Stimulated activated naive CD4-positive, alpha-beta T cell (primary cell): ENCODE measurements at places on chromosomes 1 and 21.

DNA sequence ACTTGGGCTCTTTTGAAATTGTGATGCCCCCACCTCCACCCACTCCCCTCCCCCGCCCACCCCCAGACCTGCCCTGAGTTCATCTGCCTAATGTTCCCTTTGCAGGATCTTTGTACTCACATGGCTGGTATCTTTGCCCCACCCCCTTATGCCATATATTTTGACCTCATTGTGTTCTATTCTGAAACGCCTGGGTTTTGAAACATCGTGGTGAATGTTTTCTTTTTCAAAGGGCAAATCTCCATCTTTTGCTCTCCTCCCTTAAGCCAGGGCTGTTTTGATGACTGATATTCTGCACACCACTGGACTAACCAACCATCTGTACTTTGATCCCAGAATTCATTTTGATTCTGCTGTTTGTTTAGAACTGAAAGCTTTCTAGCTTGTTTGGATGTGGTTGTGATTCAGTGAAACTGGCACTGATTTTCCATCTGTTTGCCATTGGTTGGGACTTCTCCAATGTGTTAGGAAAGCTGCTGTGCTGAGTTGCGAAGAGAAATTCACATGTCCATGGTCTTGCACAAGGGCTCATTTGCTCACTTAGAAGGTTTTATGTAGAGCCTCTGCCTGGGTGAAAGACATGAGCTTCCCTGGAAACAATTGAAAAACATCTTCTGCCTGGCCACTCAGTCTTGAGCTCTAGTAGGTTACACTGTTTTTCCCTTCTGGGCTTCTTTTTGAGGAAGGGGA lies 16.5 kb downstream of the SMAP2 start:
- DNase-seq: no peak

DNA sequence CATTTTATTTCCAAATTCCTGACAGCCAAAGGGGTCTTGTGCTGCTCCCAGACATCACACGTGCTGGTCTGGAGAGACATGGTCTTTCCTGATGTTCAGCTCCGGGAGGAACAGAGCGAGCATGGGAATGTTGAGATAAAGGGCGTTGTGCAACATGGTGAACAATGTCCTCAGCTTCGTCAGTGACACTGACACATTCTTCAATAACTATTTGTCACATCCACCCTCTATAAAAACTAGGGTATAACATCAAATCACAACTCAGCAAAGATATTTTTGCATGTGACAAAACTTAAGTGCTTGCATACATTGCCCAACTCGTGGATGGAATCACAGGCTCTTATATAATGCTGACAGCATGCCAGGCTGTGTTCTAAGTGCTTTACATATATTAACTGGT lies 42.4 kb upstream of the GRHL3 start:
- no peak for DNase-seq

- DNase-seq: peak; percentile 49
Measured at GRCh38 chr1:26786437-26787380, 1.0 kb upstream of the PIGV start.

GRCh38 chr1:192826791-192827546 lies 18.1 kb downstream of the RGS2 start:
- no peak for DNase-seq

DNA sequence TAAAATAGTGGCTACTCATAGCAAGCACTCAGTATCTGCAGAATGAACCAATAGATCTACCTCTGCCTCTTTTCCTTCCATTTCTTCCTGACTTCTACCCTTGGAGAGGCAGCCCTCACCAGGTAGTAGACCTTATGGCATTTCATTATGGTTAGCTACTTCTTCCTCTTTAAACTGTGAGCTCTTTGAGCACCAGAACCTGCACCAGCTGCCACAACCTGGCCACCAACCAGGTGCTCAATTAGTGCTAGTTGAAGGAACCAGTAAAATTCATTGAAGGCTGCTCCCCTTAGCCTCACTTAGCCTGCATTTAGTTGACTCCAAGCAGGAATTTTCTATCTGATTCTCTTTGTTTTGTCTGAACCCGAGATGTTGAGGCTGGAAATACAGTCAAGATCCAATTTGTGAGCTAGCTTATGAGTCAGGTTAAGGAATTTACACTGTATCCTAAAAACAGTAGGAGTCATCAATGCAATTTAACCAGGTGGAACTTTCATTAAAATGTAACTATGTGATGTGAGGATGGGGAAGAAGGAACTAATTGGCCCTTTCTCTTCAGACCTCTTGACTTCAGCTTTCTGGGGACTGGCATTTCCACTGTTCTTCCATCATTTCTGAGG lies 81.5 kb upstream of the UBE2U start:
- no peak for DNase-seq

DNA sequence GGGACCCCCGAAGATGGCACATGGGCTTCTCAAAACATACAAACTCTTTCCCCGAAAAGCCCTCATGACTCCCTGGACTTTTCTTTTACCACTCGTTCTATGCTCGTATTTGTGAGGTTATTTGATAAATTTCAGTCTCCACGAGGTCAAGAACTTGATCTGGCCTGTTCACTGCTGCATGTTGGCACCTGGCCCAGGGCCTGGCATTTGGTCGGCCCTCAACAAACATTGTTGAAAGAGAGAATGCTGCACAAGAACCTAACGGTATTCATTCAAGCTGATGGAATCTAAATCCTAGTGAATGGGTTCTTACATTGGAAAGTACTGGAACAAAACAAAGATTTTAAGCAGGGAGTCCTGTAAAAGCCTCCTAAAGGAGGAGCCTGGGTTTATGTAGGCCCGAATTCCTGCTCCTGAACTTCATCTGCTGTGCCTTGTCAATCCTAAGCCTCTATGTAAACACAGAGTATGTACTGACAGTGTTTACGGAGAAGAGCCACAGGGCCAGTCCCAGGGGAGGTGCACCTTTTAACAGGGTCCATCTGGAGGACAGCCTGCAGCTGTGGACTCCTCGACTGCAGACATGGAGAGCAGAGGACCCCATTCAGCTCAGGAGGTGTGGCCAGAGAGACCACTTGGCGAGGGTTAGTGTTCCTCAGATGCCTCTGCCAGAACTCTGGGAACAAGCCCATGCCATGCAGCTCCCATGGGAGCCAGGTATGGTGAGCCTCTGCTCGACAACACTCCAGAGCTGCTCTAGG lies 46.9 kb downstream of the L1TD1 start:
- DNase-seq: no peak

DNA sequence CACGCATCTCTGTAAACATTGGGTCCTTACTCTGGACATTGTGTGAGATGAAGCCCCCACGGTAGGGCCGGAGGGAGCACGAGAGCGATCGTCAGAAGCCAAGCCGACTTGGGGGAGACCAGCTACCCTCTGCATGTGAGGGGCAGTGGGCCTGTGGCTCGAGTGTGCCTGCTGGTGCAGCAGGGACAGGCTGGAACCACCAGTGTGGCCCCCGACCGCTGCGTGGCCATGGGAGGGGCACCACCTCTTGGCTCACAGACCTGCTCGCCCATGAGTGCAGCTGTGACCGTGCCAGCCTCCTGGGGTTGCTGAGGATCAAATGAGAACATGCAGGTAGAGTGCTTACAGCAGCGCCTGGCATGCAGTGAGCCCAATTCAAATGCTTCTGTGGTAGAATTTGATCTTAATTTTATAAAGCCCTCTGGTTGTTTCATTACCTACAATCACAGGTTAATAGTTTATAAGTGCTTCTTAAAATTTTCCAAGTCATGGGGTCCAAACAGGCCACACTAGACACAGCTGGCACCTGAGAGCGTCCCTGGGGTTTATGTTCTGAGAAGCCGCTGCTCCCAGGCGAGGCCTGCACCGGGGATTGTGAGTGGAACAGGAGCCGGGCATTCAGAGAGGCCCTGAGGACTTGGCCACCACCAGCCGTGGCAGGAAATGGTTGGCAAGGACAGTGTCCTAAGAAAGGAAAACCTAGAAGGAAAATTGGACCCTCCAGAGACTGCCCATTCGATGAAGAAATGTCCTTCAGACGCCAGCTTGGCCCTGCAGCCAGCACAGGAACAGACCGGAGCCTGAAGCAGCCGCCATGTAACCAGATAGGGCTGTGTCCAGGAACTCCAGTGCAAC lies 22.6 kb upstream of the ADARB1 start:
- no peak for DNase-seq

DNA sequence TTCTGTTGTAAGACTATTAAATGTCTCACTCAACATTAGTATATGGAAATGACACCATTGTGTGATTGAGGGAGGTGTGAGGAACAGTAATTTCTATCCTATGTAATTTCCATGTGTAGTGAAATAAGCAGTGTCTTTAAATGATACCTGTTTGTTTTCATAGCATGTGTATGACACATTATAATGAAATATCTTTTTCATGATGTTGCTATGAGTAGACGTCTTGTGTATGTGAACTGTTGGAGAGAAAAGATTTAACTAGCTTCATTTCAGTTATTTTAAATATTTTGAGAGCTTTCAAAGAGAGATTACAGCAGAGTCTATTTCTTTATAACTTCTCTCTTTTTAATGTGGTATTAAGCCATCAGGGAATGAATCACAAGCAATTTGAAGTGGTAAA lies 71.5 kb upstream of the QSOX1 start:
- no peak for DNase-seq

DNA sequence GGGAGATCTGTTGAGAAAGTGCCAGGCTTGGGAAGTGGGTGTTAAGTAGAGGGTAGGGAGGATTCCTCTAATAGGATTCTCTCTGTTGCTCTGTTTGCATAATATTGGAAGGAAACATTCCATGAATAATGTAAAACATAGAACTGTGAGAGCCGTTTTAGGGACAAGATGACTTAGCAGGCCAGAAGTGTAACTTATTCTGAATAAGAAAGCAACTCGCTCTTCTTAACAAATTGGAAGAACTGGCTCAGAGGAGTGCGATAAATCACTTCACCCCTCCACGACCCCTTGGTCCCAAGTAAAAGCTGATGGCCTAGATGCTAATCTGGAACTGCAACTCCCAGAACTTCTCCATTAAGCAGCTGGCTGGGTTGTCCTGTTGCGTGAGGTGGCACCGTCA lies 19.1 kb downstream of the SIM2 start:
- no peak for DNase-seq

GRCh38 chr21:16624479-16625118 lies 888.2 kb upstream of the CXADR start:
- DNase-seq: no peak

DNA sequence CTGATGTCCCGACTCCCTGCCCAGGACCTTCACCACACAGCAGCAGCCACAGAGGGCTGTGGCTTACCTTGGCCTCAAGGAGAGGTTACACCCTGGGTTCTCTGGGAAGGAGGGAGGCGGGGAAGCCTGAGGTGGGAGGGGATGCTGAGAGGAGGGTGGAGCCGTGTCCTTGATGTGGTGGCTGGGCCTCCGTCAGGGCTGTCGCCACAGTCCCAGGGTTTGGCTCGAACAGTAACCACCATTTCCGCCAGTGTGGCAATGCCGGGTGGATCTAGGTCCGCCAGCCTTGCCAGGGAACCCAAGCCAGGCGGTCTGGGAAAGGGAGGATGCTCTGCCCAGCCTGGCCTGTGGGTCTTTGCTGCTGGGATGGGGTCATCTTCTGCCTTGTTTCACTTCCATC lies 18.4 kb upstream of the CDCA8 start:
- DNase-seq: peak; percentile 53

GRCh38 chr21:41929248-41929647 lies 24.6 kb downstream of the C2CD2 start:
- no peak for DNase-seq

- no peak for DNase-seq
Measured at GRCh38 chr1:234776876-234777855, 167.2 kb upstream of the IRF2BP2 start.

- no peak for DNase-seq
Measured at GRCh38 chr1:158163000-158163947, 17.4 kb upstream of the CD1D start.

DNA sequence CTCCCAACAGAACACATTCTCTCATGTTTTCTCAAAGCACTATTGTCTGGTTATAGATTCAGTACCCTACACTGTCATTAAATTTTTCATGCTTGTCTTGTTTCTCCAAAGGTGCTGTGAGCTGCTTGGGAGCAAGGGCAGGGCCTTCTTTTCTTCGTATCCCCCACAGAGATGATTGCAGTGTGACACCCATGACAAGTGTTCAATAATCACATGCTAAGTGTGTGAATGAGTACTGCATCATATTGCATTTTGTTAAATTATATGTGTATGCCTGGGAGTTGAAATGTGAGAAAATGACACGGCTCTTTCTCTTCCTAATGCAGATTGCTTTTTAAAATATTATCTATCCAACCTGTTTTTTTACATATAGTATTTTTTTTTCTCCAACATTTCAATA lies 57.3 kb upstream of the MAGI3 start:
- DNase-seq: no peak

- no peak for DNase-seq
Measured at GRCh38 chr1:91929250-91929649, 20.0 kb upstream of the BRDT start.

DNA sequence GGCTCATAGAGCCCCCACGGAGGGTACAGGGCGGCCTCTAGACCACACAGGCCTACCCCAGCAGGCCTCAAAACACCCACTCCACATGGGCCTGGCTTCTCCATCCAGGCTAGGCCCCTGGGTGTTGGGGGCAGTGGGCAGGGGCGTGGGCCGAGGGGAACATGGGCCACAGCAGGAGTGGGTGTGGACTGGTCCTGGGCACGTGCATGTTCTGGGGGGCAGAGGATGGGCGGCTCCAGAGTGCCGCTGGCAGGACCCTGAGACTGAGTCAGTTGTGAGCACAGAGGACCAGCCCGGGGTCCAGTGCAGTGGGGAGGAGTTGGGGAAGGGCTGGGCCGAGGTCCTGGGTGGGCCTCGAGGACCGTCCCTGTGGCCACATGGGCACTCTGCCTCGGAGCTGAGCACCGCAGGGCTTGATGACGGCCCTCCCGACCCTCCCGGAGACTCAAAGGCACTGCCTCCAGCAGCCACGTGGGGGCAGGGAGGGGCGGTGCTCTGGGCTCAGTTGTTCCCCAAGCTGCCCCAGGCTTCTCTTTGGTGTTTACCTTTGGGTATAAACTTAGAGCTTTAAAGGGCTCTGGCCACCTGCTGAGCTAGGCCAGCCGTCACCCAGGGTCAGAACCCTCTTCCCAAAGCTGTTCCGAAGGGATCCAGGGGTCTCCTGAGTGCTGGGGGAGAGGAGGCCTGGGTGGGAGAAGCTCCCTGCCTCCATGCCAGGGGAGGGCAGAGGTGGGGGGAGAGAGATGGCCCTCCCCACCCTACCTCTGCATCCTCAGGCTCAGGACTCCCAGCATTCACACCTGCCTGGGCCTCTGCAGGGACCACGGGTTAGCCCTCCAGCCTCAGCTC lies 79.9 kb downstream of the MORN1 start:
- DNase-seq: peak; percentile 17

DNA sequence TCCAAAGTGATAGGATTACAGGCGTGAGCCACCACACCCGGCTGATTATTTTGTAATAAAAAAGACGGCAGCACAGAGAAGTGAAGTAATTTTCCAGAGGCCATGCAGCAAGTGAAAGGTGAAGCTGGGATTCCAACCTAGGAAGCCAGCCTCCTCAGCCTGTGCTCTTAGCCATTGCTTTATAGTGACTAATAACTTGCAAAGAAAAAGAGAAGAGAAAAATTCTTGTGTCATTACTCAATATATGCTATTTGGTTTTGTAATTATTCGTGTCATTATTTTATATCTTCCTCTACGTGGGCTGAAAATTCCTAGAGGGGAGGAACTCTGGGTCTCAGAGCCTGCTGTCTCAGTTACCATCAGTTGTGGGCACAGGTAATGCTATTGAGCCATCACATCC lies 1.6 kb upstream of the IER5 start:
- no peak for DNase-seq
